Fibroblast of skin of back (primary cell): ENCODE measurements at places on chromosomes 12 and 14.

GRCh38 chr12:130424858-130425697, 87.4 kb downstream of the PIWIL1 start:
- DNase-seq: no peak

GRCh38 chr14:103749860-103750259, 34.2 kb downstream of the ZFYVE21 start:
- no peak for DNase-seq

DNA sequence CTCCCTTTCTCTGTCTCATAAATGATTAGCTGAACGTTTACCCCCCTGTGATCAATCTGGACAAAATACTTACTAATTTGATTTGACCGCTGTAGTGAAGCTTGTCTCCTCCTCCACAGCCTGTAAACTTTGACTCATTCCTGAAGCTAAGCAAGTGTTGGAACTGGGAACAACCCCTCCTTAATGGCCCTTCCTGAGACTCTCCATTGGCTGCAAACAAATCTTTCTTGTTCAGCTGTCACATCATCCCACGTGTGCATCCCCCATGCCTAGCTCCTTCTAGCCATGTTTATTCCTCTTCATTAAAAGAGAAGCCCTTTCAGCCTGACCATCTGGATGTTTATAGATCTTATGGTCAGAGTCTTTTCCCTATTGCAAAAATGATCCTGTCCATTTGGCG, 281.2 kb downstream of the RGS6 start:
- DNase-seq: no peak

- peak; percentile 33 for DNase-seq
Observed at GRCh38 chr12:130953771-130954543, at the start of gene ADGRD1. Gene ADGRD1 (plus strand): TSS chr12:130953907. CDS start chr12:130954466, 559 bp downstream.

DNA sequence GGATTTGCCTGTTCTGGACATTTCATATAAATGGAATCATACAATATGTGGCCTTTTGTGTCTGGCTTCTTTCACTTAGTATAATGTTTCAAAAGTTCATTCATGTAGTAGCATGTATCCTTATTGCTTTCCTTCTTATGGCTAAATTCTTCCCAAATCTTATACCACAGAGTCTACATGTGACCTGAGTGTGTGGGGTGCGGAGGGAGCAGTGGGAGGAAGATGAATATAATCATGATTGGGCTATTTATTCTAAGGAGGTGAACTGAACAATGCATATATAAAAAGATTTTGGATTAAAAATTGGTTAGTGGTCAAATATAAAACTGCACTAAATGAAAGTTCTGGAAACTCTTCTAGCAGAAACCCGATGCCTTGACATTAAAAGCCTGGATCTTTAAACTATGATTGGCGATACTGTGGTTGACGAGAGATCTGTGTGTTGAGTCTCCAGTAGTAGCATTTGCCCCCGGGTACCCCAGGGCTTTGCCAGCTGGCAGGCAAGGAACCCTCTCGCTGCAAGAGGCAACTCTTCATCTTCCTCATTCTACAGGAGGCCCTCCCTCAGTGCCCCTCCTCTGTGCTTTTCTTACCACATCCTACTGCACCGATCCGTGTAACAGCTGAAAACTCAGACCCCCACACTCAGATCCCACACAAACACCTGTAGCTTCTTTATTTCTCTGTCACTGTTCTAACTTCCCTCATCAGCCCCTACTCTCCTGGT, 2.6 kb downstream of the CYP46A1 start:
- no peak for DNase-seq

GRCh38 chr14:25848601-25849000, 749.2 kb downstream of the NOVA1 start:
- no peak for DNase-seq

DNA sequence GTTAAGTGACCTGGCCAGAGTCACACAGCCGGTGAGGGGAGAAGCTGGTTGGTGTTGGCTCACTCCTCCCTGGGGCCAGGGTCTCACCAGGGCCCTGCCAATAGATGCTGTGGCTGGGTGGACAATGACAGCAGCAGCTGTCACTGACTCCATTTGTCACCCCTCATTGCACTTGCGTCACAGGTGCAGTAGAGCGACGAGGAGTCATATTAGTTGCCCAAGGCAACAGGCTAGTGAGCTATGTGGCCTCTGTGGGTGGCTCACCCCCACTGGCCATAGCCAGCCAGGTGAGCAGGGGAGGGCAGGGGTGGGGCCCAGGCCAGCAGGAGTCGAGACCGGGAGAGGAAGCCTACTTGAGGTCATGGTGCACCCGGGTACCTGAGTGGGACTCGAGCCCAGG, 9.7 kb downstream of the SLC25A47 start:
- DNase-seq: no peak

GRCh38 chr12:58104351-58104755, 163.0 kb downstream of the ATP23 start:
- no peak for DNase-seq

DNA sequence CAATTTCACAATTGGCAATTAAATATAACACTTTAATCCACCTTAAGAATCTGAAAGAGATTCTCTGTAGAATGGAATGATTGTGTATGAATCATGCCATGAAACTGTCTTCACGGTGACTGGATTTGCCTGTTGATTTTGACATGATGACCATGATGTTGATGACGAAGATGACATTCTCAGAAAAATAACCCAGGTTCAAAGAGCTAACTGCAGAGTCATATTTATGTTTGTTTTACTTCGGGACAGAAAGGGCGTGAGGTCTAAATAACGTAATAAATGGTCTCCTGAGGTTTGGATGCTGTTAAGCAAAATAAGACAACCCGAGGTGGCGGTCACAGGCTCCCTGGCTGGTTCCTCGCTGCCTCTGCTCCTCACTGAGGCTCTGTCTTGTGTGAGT, 532.0 kb downstream of the TMEM121 start:
- no peak for DNase-seq

GRCh38 chr12:108831309-108831991, 25.9 kb downstream of the SSH1 start:
- DNase-seq: no peak

GRCh38 chr12:20268771-20269170, 99.6 kb upstream of the PDE3A start:
- DNase-seq: no peak

DNA sequence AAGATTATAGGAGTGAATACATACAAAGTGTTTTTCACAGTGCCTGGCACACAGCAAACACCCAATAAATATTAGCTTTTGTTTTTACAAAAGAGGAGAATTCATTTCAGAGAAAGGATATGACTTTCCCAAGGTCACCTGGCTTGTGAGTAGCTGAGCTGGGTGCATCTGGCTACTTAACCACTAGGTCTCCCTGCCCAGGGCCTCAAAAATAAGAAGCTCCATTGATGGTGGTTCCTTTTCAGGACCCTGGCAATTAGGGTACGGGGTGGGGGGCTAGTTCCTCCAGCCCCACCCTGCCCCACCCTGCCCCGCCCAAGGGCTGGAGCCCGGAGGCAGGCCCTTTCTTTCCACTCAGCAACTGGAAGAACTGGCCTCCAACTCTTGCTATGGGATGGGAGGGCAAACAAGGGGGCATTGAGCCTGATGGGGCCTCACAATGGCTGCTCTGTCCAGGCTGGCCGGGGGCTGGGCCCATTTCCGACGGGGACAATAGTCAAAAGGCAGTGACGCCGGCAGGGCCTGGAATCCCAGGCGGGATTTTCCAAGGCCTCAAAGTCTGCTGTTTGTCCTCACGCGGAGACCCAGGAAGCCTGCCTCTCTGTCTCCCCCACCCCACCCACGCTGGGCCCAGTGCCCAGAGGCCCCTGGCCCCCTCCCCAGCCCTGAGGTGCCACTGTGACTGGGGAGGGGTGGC, 8.2 kb upstream of the ATG101 start:
- no peak for DNase-seq

DNA sequence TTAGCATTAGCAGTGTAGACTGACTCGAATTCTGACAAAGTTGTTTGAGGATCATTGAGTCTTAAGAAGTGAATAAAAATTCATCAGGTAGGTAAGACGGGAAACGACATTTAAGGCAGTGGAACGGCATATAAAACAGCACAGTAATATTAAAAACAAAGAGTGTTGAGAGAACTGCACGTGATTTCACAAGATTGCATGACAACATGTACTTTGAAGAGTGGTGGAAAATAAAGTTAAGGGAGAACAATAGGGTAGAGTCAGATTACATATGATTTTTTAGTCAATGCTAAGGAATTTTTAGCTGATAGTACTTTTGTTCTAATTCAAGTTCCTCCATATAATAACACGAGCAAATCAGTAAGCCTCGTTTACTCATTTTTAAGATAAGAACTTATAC, 115.4 kb downstream of the SOX5 start:
- no peak for DNase-seq

DNA sequence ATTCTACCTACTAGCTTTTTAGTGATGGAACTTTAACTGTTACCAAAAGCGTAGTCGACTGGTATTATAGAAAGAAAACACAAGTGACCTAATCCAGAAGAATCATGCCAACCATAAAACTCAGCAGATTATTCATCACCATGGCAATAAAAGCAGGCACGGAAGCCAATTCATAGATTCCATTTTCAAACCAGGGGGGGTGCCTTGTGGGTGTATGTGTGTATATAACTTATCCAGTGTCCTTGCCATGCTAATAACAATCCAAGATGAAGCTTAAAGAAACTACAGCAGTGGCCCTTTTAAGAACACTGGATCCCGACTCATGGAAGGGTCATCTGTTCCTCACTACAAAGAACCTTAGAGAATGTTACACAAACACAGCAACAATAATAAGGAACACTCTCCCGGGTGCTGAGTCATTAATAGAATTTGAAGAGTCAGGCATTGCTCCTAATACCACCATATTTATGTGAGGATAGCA, 61.0 kb downstream of the EPS8 start:
- DNase-seq: peak; percentile 89

- DNase-seq: no peak
Observed at GRCh38 chr14:64870160-64870559, 9.5 kb downstream of the SPTB start.

DNA sequence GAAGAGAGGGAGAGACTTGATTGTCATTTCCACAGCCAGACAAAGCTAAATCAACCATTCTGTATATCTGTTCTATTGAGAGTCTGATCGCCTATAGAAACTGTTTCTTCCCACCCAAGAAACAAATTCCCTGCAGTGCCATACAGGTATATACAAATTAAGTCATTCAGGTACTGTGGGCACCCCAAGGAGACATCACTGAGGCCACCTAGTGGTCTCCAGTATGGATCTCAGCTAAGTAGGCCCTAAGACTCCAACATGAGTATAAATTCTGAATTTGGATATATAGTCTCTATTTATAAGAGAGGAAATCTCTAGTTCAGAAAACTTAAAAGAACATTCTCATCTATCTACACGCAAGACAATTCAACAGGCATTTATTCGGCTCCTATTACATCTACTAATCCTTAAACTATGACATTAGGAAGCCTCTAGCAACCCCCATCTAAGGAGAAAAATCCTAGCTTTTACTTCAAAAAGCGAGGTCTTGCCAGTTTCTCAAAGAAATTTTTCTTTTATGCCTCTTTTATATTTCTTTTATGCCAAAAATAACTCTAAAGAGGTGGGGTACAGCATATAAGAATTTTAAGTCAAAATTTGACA, 62.6 kb downstream of the DCAF5 start:
- peak; percentile 47 for DNase-seq

GRCh38 chr12:46406352-46407027, 33.9 kb upstream of the SLC38A2 start:
- DNase-seq: peak; percentile 54

DNA sequence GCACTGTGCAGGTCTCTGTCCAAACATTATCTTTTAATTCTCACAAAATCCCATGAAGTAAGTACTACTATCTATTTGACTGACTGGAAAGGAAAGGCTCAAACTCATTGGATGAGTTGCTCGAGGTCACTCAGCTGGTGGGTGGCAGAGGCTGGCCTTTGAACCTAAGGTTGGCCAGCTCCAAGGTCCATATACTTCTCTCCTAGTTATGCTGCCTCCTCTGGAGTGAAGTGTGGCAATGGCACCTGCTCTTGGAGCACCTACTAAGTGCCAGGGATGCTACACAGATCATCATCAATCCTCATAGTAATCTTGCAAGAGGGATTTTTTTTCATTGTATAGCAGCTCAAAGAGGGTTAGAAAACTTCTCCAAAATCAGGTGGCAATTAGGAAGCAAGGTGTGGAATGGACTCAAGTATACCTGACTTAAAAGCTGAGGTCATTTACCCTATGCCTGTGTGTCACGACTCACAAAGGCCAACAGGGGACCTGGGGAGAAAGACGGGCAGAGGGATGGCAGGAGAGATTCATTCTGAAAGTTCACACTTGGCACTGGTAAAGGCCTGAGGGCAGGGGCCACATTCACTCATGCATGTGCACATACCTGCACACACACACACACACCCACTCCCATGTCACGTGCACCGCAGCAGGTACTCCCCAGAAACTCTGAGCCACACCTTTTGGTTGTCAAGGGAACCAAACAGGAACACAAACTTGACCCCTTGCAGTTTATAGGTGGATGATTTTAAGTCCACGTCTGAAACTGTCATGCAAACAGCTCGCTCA, 146.4 kb downstream of the FOXN3 start:
- no peak for DNase-seq

DNA sequence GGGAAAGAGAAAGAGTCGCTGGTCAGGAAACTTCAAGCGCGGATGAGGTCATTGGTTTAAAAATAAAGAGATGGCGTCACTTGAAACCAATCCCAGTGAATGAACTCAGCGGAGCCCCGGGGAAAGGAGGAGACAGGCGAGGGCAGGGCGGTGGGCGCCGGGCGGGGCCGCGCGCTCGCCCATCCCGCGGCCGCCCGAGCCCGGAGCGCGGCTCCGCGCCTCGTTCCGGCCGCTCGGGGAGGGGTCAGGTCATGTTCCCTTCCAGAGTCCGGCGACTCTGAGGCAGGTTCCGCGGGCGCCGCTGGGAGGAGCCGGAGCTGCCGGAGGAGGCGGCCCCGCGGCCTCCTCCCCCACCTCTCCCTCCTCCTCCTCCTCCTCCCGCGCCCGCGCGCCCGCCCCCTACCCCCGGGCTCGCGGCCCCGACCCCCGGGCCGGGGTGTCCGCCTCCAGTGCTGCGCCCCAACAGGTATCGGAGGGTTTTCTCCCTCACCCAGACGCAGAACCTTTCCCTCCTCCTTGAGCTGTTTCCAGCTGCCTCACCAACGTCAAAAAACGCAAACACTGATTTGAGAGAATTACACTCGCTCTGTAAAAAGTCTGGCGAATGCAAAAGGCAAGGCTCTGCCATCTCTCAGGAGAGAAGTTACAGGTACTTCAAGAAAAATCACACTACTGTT, at the start of gene DUSP16:
TSS of gene DUSP16 (minus strand) at position 279 of the 677 bp plus-strand sequence. CDS start 41,765 bp downstream, outside the sequence.
- peak; percentile 96 for DNase-seq

DNA sequence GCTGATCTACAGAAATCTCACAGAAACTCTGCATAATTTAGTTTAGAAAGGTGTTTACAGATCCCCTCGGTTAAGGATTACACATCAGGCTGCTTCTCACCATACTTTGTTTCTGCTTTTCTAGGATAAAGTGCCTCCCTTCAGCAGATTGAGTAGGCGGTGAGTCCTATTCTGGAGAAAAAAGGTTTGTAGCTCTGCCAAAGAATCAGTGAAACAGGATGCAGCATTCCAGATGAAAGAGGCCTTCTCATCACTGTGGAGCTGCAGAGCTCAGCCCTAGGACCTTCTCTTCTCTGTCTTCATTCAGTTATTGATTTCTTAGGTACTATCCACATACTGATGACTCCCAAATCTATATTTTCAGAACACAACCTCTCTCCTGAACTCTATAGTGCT, 155.5 kb upstream of the KRR1 start:
- no peak for DNase-seq
